ENCODE measurements at places on chromosomes 11 and 22.

- no peak for DNase-seq
These were observed 8.0 kb downstream of the IGHMBP2 start for GRCh38 chr11:68911731-68912130.

GRCh38 chr11:88300888-88301487, 36.5 kb downstream of the CTSC start:
- no peak for DNase-seq

DNA sequence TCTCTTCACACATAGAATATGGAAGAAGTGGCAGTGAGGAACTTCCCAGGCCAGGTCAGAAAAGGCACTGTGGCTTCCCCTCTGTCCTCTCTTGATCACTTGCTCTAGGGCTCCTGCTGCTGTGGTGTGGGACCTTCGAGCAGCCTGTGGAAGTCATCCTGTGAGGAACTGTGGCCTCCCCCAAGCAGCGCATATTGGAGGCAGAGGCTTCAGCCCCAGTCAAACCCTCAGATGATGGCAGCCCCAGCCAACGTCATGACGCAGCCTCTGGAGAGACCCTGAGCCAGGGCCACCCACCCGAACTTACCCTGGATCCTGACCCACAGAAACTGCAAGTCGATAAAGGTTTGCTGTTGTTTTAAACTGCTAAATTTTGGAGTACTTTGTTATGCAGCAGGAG, 444.9 kb downstream of the TBC1D22A start:
- DNase-seq, result no peak

- DNase-seq, result peak; percentile 83
These were observed 7.5 kb downstream of the GP1BB start for GRCh38 chr22:19730655-19731360.

GRCh38 chr11:64650923-64651523, 60.0 kb downstream of the SLC22A12 start:
- no peak for DNase-seq

GRCh38 chr11:90916706-90917105, 693.9 kb upstream of the CHORDC1 start:
- no peak for DNase-seq

GRCh38 chr11:19664886-19665548, 47.6 kb upstream of the NAV2 start:
- DNase-seq, result no peak

- DNase-seq, result no peak
These were observed 49.3 kb downstream of the LRFN4 start for GRCh38 chr11:66906061-66906733.

GRCh38 chr11:283405-284104, 5.3 kb downstream of the NLRP6 start:
- DNase-seq, result no peak

DNA sequence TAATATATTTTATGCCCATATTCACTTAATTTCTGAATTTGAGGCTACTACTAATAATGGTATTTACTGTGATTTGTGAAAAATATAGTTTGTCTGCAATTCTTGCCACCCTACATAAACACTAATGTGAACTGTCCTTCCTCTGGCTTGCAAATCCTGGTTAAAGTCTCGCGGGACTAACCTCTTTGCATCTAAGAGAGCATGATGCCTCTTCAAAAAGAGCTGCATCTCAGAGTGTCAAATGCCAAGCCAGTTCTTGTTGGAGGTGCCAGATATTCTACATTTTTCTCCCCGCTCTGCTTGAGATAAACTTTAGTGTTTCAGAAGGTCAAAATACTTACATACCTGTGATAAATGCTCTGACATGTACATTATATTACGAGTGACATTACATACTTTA, 2.1 kb downstream of the ARHGAP42 start:
- no peak for DNase-seq
